Activated CD4-positive, alpha-beta memory T cell treated with anti-CD3 and anti-CD28 coated beads for 36 hours (primary cell): ENCODE measurements at places on chromosomes 7 and 10. TPM values are rescaled to one million over a fixed set of nuclear protein-coding genes. Genes with fewer than 3 reads are reported as not detected.

GRCh38 chr7:80288175-80289122 is 153.8 kb downstream of the GNAI1 start:
- no peak for DNase-seq

GRCh38 chr10:132702601-132703418 is 83.1 kb downstream of the NKX6-2 start:
- no peak for DNase-seq

Gene TRIM4
- 26.1 TPM for total RNA-seq

Gene CLCN1
- total RNA-seq: not detected

Gene ANKRD61
- 0.33 TPM for total RNA-seq
